CD8-positive, alpha-beta T cell (primary cell): ENCODE measurements at places on chromosomes 7 and 10.

GRCh38 chr7:117323305-117323850 is 520 bp upstream of the WNT2 start:
- no peak for DNase-seq

DNA sequence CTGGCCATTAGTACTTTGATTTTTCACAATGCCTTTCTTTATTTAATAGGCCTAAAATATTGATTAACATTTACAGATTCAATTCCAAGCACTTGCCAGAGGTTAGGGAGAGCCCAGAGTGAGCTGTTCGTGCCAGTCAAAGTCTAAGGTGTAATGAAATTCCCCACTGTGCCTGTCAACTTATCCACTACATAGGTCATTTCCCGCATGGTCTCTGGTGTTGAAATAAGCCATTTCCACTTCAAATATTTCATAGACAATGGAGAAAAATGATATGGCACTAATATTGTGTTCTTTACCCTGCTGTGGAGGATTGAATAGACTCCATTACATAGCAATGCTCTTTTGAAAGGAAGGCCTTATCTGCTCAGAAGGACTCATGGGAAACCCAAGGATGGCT is 978.1 kb upstream of the CELF2 start:
- DNase-seq, result no peak

GRCh38 chr10:108902619-108903285 is 1020.6 kb downstream of the XPNPEP1 start:
- no peak for DNase-seq

DNA sequence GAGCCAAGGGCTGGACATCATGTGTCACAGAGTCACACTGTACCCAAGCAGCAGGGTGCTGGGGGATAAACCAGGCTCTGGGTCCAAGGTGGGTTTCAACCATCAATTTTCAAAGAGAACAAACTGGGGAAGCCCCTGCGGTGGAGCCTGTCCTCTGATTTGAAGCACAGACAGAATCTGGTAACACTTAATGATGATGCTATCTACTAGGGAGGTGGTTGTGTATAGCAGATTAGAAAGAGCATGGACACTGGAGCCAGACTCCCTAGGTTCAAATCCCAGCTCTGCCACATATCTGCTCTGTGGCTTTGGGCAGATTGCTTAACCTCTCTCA is 204.9 kb upstream of the ZMIZ1 start:
- no peak for DNase-seq

GRCh38 chr7:133003052-133003910 is 78.6 kb downstream of the CHCHD3 start:
- DNase-seq, result no peak

DNA sequence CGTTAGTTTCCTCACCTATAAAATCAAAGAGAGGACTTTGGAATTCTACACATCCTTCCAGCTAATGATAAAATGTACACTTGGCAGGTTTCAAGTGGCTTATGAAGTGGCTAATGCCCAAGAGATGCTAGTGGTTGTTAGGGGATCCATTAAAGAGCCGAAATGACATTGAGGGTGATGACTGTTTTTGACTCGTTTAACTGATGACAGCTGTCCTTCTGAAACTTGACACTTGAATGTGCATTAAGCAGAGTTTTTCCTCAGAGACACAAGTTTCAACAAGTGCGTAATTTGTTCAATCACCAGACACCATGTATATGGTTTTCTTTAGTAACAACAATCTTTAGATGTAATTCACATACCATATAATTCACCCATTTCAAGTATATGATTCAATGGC is 1.6 kb upstream of the PRF1 start:
- no peak for DNase-seq

- no peak for DNase-seq
Observed at GRCh38 chr10:5666008-5666840, at the start of gene ASB13. TSS of gene ASB13 (minus strand) at chr10:5666595. CDS start at chr10:5666551, 44 bp downstream.

DNA sequence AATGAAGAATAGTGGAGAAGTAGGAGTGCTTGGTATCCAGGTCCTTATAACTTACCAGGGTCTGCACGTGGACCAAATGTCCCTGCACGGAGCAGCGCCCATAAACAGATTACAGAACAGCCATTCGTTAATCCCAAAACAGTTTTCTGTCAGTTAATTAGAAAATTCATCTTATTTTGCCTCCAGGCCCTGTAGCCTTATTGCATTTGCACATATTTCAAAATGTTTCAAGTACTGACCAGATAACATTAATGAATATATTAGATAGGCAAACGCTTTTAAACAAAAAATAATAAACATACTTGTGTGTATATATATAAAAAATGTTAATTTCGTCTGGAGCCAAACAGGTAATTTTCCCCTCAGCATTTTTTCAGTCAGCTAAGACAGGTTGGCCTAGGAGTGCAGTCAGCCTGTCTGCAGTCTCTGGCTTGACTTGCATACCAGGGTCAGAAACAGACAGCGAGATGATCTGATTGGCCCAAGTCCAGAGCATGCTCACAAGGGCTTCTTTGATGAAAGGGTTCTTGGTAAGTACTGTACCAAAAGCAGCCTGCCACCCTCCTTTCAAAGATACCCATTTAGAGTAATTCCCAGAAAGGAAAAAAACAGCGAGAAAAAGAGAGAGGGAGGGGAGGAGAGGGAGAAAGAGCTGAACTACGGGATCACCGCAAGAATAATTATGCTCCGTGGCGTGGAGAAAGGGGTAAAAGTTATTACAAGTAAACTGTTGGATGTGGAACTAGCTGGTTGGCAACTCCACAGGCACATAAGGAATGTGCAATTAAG is 194.4 kb upstream of the TCF7L2 start:
- no peak for DNase-seq

DNA sequence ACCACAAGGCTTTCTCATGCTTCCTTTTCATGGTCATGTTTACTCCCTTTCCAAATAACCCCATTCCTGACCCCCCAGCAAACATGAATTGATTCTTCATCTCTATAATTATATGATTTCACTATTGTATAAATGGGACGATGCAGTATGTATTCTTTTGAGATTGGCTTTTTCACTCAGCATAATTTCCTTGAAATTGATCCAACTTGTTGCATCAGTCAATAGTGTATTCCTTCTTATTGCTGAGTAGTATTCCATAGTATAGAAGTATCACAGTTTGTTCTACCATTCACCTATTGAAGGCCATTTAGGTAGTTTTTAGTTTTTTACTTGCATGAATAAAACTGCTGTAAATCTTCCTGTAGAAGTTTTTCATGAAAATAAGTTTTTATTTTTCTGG is 264.7 kb downstream of the BAMBI start:
- DNase-seq, result no peak

GRCh38 chr7:40205992-40206391 is 71.2 kb downstream of the SUGCT start:
- no peak for DNase-seq

DNA sequence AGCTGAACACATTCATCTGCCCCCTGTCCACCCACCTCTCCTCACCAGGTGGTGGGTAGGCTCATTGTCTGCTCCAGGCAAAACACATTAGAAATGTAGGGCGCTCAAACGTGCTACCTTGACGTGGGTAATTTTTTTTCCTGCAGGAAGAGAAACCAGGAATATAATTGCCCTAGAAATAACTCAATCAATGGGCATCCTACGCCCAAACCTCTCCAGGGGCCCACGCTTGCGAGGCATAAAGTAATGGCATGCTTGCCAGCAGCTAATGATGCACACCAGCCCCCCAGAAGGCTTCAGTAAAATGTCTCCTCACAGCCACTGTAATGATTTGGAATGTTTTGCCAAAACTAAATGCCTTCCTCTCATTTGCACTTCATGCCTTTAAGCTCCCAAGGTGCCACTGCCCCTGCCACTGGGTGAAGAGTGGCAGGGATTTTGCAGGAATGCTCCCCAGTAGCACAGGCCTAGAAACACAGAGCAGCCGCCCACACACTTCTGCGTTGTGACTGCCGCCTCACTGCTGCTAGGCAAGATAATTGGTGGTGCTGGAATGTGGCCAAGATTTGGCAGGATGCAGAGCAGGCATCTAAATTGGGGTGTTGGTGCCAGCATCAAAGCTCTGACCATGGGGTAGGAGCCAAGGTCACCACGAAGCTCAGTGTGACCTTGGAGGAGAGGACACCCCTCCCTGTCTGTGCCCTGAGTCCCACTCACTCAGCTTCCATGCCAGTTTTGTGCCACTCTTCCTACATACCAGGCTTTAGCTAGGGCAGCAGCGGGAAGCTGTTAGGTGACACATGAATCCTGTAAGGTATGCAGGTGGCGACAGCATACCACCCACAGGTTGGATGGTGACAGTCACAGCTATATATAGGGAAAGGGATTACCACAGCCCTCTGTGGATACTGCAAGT is 48.7 kb upstream of the PPP1R3C start:
- no peak for DNase-seq

- no peak for DNase-seq
Observed at GRCh38 chr7:16559497-16560179, 33.0 kb downstream of the LRRC72 start.

- DNase-seq, result no peak
Observed at GRCh38 chr10:110851020-110851612, 20.6 kb upstream of the PDCD4 start.
